Muscle of leg (tissue), 16 donors: ENCODE measurements at places on chromosomes 5 and 9. TPM values are rescaled to one million over a fixed set of nuclear protein-coding genes. Genes with fewer than 3 reads are reported as not detected.

Gene CFAP90
- polyA plus RNA-seq, result 0.15 TPM

Gene AGXT2
- not detected for polyA plus RNA-seq

Gene NIPAL4
- polyA plus RNA-seq, result 0.75 TPM

Gene TAS2R1
- 0.45 TPM for polyA plus RNA-seq

Gene GAS1
- polyA plus RNA-seq, result 83.9 TPM

Gene ZNF300
- polyA plus RNA-seq, result 12.6 TPM

Gene IFNB1
- not detected for polyA plus RNA-seq

Gene GMCL2
- polyA plus RNA-seq, result not detected

Gene CDKN2B
- polyA plus RNA-seq, result 0.60 TPM

Gene ARID3C
- polyA plus RNA-seq, result not detected

Gene WNT8A
- polyA plus RNA-seq, result not detected

Gene LRRC14B
- 20.5 TPM for polyA plus RNA-seq

Gene HEMGN
- polyA plus RNA-seq, result 4.7 TPM

Gene DTWD2
- polyA plus RNA-seq, result 6.1 TPM

Gene ZNF618
- polyA plus RNA-seq, result 15.9 TPM

Gene DAP
- polyA plus RNA-seq, result 50.7 TPM

Gene ARSI
- 11.7 TPM for polyA plus RNA-seq

Gene SLCO6A1
- polyA plus RNA-seq, result 0.48 TPM

Gene SHC3
- polyA plus RNA-seq, result 0.64 TPM

Gene CCDC171
- 1.5 TPM for polyA plus RNA-seq

Gene SYNPO
- 30.8 TPM for polyA plus RNA-seq

Gene ANKRD31
- polyA plus RNA-seq, result 0.12 TPM

Gene LPAR1
- polyA plus RNA-seq, result 65.4 TPM

Gene GCNT4
- polyA plus RNA-seq, result 0.28 TPM

Gene STPG3
- not detected for polyA plus RNA-seq
